ENCODE measurements at places on chromosomes 1 and 21. TPM values are rescaled to one million over a fixed set of nuclear protein-coding genes. Genes with fewer than 3 reads are reported as not detected.

GRCh38 chr1:27536767-27537166 is 46.8 kb upstream of the WASF2 start:
- no peak for DNase-seq

DNA sequence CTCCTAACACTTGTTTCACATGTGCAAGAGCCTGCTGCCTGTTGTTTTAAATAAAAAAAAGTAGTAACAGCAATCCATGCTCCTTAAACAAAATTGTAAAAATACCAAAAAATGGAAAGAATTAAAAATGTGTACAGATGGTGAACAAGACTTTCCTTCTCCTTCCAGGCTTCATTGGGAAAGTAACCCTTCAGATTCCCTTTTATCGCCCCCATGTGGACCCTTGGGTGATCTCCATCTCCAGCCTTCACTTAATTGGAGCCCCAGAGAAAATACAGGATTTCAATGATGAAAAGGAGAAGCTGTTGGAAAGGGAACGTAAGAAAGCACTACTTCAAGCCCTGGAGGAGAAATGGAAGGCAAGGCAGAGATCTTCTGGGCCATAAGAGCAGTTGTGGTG is 14.2 kb downstream of the VPS13D start:
- DNase-seq = no peak

DNA sequence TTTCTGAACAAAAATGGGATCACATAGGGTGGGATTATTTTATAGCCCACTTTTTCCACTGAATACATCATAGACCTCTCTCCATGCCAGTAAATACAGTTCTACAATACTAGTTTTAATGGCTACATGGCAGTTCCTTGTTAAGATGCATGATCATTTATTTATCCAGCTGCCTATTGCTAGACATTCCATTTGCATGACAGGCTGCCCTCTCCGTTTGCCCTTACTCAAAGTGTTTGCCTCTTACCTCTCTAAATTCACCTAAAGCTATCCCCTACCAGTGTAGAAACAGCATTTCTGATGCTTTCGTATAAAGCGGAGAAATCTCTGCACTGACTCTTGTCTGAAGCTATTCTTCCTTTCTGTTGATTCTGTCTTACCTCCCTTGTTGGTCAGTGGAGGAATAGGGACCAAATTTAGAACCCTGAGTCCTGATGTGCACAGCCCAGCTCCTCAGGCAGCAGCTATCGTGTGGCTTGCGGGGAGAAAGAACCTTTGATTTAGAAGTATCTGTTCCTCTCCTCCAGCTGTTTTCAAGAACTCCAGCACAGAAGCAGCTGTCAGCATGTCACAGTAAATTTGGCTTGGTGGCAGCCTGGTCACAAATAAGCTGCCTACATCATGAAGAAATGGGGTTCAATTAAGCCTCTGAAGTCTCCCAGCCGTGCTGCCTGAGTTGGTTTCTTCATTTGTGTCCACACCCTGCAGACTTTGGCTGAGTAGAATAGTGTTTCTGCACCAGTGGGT is 337.3 kb downstream of the PRDM2 start:
- no peak for DNase-seq

DNA sequence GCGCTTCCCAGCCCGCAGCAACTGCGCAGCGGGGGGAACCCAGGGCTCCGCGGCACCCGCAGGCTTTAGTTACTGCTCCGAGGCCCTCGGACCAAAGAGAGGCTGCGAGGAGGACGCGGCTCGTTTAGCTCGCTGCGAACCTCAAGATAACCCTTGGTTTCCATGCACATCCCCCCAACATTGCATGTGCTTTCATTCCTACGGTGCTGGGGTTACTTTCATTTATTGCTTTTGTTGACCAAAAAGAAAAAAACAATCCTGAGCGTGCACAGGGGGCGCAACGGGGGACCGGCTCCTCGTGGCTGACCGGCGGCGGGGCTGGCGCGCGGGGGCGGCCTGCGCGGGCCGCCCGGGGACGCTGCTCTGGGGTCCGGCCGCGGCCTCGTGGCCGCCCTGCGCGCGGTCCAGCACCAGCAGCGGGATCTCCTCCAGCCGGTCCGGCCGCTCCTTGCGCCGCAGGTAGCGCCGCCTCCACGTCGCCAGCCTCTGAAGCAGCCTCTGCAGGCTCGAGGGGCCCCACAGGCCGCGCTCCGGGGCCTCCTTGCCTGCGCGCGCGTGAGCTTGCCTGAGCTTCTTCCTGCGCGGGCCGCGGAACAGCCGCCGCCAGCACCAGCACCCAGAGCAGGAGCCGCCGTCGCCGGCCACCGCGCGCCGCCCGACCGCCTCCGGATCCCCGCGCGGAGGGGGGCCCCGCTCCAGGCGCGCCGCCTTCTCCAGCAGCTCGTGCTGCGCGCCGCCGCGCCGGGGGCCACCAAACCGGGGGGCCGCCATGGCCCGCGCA is 77.4 kb downstream of the DESI2 start:
- peak; percentile 44 for DNase-seq

- DNase-seq = no peak
These were observed 135.7 kb downstream of the CNIH3 start for GRCh38 chr1:224751624-224752311.

DNA sequence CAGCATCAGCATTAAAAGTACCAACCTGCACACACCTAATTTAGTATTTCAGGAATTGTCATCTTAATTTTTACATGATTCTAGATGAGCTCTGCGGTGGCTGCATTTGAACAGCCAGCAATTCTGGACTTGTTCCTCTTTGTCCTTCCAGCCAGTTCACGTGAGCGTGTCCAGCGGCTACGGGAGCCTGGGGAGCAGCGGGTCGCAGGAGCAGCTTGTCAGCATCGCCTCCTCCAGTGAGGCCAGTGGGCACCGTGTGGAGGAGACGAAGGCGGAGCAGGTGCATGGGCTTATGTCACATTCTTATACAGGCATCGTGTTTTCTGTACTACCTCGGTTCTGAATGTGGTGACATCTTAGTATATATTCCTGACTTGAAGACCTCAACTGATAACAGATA is 25.7 kb downstream of the PER3 start:
- DNase-seq = no peak

- no peak for DNase-seq
These were observed 34.2 kb downstream of the CAMTA1 start for GRCh38 chr1:6819246-6820040.

DNA sequence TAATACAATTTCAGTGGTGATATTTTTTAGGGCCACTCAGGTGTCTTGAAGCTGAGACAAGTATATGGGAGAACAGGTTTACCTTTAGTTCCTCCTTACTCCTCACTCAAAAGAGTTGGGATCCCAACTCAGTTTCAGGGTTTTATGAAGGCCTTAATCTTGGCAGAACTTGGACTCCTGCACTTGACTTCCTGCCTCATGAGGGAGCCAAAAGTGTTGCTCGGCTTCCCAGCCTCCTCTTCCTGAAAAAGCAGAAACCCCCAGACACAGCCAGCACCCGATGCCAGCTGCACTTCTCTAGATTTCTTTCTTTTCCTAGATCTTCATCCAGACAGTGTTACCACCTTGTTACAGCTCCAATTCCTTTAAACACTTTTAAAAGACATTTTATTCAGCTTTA is 70.8 kb upstream of the TMPRSS2 start:
- no peak for DNase-seq

- no peak for DNase-seq
These were observed 178.9 kb downstream of the MIS18A start for GRCh38 chr21:32099812-32100416.

- no peak for DNase-seq
These were observed 19.9 kb upstream of the ABCB10 start for GRCh38 chr1:229578168-229579058.

The TSACC gene
- not detected for total RNA-seq

The TBCE gene
- 12.6 TPM for total RNA-seq

The FCRL5 gene
- total RNA-seq = 0.18 TPM

The ATP6V0B gene
- total RNA-seq = 76.7 TPM

Data from right lobe of liver (tissue), 6 donors.